ENCODE measurements at places on chromosomes 4 and X.
A peak's percentile ranks its signal among the peaks of the same experiment; 100 is the strongest.

GRCh38 chr4:168484626-168485025 is 4.3 kb upstream of the DDX60L start:
- DNase-seq: no peak

GRCh38 chr4:89509708-89510281 is 202.2 kb upstream of the GPRIN3 start:
- no peak for DNase-seq

- DNase-seq: no peak
Measured at GRCh38 chr4:181962321-181962720, 280.9 kb upstream of the TENM3 start.

DNA sequence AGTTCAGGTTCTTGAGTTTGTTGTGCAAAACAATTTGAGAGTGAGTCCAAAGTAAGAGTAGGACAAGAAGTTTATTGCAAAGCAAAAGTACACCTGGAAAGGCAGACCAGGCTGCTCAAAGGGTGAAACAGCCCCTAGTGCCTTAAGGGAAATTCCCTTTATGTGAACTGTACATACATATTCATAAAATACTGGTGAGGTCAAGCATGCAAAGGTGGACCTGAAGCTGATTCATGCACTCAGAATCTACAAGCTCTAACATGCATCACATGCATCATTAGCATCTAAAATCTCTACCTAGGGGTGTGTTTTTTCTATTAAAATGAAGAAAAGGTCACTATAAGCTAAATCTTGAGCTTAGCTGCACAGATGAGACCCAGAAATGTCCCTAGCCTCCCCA is 266.9 kb downstream of the SPATA18 start:
- DNase-seq: no peak

- DNase-seq: no peak
Measured at GRCh38 chrX:96551322-96551872, 133.2 kb upstream of the DIAPH2 start.

DNA sequence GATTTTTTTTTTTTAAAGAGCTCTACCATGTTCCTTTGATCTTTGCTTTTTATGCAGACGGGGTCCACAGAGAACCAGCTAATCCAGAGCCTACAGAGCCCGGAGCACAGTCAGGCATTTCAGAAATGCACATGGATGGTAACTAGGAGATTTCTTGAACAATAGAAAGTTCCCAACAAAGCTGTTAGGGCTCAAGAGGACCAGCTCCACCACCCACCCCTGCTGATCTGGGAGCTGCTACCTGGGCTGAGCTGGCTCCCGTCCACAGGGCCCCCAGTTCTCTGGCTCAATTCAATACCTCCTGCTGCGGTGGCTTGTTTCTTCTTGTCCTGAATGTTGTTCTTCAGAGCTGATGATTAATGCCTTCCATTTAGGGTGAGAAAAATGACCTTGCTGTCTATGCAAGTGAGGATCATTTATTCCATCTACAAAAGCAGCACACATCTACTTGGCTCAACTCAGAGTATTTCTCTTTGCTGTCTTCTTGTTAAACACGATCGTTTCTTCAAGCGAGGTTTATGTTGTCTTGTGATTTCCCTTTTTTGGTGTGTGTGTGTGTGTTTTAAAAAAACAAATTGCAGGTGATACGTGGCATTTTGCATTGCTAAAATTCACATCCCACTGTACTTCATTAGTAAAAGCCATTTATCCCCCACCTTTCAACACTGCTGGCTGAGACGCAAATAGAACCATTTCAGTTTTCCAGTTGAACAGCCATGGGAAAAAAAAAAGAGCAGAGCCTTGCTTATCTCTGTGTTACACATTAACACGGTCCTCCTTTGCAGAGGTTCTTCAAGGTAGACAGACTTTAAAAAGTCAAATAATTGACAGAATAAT is 31.3 kb downstream of the IGFBP7 start:
- DNase-seq: peak; percentile 55

DNA sequence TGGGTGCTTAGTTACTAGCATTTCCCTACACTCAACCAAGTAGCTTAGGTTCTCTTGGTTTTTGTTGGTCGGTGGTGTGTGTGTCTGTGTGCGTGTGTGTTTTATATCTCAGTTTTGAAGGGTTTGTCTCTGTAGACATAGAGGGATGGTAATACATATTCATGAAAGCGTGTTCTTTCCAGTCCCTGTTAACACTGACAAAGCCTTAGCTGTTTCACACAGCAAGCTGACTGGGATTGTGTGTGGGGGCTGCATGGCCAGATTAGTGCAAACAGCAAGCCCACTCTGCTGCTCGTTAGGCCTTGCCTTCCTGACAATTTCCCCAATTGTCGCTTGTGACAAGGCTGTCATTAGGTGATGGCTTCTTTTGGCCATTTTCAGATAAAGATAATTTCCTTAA is 43.9 kb downstream of the ALPK1 start:
- DNase-seq: no peak

GRCh38 chrX:40090050-40090804 is 7.5 kb downstream of the BCOR start:
- no peak for DNase-seq

DNA sequence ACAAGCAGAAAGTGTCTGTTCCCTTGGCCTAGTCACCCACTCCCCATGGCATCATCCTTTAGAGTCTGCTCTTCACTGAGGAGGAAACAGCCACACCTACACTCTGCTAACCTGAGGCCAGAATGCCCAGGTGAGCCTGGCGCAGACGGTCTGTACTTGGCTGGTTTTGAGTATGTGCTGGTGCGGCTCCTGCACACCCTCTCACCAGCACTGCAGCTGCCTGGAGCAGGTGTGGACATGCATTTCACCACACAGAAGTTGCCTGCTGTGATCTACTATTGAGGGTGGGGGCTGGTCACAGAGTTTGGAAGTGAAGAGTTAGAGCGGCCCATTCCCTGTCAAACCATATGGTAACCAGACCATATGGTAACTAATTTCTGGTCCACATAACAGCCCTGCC is 39.5 kb downstream of the KANTR start:
- DNase-seq: no peak

DNA sequence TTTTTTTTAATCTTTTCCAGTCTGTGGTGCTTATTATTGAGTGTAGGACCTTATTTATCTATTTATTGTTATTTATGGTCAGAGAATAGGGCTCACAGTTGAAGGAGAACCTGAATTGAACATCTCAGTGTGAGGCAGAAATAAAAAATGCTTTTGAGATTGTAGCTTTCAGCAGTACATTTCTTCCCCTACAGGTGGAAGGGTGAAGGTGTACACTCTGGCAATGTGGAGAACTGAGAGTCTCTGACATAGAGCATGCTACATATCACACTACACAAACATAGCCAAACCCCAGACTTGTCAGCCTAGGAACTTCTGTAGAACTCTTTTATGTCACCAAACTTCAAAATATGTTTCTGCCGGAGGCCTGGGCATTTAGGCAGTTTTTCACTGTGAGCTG is 140.2 kb downstream of the STIM2 start:
- peak; percentile 14 for DNase-seq

DNA sequence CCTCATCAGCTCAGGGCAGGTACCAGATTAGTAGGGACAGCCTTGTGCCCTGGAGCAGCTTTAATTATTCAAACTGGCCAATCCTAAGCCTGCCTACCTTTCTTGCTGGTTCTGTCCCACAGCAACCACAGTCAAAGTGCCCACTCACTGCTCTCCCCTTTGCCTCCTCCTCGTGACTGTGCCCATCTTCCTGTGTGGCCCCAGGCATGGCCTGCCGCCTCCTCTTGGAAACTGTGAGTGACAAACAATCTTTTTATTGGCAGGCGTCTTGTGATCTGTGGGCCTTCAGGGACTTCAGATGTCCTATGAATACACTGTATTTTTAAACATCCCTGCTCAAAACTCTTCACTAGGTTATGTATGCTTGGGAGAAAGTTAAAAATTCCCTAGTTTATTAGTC is 22.8 kb upstream of the NSG1 start:
- DNase-seq: no peak

- no peak for DNase-seq
Measured at GRCh38 chr4:59971952-59972351, 1228.2 kb upstream of the ADGRL3 start.

- DNase-seq: no peak
Measured at GRCh38 chr4:152807294-152807829, 27.6 kb downstream of the ARFIP1 start.

- peak; percentile 71 for DNase-seq
Measured at GRCh38 chr4:111512081-111512783, 633.0 kb upstream of the FAM241A start.

- DNase-seq: peak; percentile 15
Measured at GRCh38 chr4:157128395-157128794, 52.4 kb downstream of the GLRB start.

DNA sequence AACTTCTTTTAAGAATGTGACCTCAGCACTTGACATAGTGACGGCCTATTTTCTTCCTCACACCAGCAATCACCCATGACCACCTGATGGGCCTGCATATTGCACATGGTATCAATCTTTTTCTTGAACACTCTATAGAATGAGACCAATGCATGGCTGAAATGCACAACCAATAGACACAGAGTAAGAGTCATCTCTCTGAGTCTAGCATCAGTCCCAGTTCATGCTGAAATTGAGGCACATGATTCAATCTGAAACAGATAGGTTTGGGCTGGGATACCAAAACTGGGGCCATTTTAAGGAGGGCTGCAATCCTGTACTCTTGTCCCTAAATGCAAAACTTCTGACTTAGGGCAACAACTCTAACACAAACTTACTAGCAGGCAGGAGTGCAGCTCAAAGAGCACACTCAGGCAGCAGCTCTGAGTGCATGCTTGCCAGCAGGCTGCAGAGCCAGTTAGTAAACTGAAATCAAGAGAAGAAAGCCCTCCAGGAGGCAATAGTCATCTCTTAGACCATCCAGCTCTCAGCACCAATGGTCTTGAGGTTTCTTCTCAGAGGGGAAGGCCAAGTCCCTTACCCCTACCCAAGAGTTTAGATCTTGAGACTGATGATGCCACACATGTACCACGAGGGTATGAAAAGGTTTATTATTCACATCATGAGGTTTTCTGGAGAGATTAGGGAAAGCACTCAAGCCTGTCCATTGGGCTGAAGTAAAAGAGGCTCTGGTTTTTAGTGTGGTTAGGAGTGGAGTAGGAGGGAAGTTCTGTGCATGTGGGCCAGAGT is 24.7 kb upstream of the GPR101 start:
- no peak for DNase-seq

DNA sequence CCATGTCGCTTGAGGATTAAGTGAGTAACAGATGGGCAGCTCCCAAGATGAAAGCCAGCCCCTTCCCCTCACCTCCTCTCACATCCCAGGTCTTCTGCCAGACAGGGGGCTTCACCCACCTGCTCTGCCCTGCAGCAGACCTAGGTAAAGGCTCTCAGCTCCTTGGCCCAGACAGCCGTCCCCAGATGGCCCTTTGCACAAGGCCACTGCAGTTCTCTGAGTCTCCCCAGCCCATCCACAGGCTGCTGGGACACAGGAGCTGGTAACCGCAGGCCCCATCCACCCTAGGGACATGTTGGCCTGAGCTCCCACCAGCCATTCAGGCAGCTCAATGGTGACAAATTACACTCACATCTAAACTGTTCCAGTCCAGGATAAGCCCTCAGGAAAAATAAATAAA is 15.3 kb downstream of the C4orf50 start:
- DNase-seq: no peak

- DNase-seq: no peak
Measured at GRCh38 chrX:20756585-20756984, 489.9 kb upstream of the RPS6KA3 start.

DNA sequence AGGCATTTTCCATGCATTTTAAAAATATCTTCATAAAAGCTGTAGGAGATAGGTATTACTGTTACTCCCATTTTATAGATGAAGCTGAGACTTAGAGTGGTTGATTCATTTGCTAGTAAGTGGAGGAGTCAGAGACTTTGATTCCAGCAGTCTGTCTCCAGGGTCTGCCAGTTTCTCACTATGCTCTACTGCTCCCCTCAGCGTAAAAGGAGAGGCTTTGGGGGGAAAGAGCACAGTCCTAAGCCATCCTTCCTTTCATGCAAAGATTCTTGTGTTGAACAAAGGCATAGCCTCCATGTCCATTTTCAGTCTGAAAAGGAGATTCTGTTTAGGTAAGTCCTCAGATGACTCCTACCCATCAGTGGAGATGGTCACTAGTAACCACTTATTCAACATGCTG is 117.7 kb upstream of the TMEM150C start:
- no peak for DNase-seq

- peak; percentile 37 for DNase-seq
Measured at GRCh38 chr4:175422331-175422730, 389.7 kb downstream of the GPM6A start.

- DNase-seq: no peak
Measured at GRCh38 chr4:154492288-154492687, 689 bp upstream of the DCHS2 start.

DNA sequence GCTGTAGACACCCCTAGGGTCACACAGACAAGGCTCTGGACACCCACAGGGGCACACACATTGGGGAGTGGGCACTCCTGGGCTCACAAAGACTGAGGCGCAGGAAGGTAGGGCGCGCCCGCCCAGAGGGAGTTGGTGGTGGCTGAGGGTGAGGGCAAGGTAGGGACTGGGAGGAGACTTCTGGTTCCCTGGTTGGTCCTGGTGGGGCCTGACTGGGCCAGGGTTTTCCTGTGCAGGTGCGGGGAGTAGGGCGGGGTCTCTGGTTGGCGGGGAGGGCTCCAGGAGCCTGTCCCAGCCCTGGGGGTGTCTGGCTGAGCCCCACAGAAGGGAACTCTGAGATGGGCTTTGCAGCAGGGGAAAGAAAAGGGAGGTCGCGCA is 6.7 kb upstream of the WAS start:
- DNase-seq: peak; percentile 10

- no peak for DNase-seq
Measured at GRCh38 chrX:10902001-10902400, 209.1 kb upstream of the HCCS start.

- no peak for DNase-seq
Measured at GRCh38 chrX:41055740-41056139, 29.5 kb upstream of the USP9X start.

- DNase-seq: no peak
Measured at GRCh38 chr4:70721747-70722146, at the start of gene RUFY3. TSS of gene RUFY3 (plus strand) at chr4:70721964. CDS start at chr4:70722574, 610 bp downstream.
